ENCODE measurements at places on chromosomes 4 and X.
A peak's percentile ranks its signal among the peaks of the same experiment; 100 is the strongest.

GRCh38 chr4:81845761-81846160 lies 374.1 kb upstream of the RASGEF1B start:
- DNase-seq = no peak

DNA sequence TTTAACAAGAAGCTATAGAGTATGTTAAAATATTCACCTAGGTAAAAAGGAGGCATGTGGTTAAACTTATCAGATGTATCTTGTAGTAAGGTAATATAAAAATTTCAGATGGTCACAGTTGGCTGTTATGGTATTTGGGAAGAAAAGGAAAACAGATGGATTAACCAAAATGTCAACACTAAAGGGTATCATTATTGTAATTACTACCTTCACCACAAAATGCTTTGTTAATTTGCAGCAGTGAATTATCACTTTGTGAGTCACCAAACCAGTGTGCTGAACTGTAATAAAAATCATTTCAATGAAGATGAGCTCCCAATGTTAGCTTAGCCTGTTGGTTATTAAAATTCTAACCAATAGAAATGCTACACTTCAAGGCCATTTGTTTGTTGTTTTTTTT lies 233.9 kb downstream of the RPA4 start:
- DNase-seq = no peak

GRCh38 chr4:102493794-102494193 lies 7.4 kb upstream of the NFKB1 start:
- no peak for DNase-seq

DNA sequence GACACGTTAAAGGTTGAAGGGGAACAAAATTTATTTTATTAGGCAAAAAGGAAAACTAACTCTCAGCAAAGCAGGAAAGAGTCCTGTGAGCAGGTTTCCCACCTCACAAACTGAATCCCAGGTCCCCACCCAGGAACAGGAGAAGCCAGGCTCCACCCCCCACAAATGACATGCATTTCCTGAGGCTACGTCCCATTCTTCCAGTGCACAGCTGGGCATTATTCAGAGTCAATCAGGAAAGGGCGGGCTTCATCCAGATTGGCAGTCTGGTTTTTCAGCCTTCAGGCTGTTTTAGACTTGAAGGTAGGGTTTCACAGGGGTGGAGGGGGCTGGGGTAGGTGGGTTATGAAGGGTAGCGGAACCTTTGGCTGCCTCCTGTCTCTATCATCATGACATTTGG lies 11.9 kb upstream of the ASIC5 start:
- DNase-seq = no peak

DNA sequence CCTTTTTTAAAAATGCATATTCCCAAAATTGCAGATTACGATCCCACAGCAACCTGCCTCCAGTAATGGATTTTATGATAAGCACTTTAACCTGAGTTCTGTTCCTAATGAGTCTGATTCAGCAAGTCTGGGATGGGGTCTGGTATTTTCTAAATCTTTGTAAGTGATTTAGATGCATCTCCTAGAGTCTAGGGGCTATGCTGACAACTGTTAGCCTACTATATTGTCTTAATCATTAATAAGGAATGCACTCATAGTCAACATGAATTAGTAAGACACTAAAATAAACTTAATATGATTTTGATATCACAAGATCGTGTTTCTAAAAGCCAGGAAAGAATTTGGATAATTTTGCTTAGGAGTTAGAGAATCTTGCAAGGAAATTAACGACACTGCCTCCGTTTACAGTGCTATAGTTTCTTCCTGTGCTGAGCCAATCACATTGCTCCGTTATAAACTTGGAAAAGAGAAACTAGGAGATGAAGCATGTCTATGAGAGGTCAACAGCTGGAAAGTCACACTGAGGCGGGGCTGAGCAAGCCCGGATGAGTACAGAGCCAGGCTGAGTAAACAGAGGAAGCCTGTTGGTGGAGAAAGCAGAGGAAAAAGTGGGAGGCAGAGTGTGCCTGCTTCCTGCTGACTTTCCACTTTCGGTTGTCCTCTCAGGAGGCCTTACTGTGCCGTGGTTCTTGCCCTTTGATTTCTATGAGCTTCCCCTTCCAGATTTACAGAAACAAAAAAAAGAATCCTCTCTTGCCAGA lies 5.4 kb downstream of the SCARB2 start:
- DNase-seq = no peak

DNA sequence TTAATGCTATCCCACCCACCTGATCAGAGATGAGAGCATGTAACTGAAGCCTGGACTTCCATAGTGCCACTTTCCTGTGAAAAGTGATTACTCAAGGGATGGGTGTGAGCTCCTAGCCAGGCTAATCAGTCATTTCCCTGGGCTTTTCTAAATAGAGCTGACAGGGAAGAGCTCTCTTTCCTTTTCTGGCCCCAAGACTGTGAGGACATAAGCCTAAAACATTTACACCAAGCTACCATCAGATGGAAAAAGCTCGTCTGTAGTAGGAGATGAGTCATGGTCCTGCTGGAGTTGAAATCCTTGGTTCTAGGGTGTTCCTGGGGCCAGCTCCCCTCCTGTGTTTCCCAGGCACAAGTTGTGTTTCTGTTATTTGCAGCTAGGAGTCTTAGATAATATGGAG lies 52.4 kb upstream of the NDP start:
- DNase-seq = no peak

DNA sequence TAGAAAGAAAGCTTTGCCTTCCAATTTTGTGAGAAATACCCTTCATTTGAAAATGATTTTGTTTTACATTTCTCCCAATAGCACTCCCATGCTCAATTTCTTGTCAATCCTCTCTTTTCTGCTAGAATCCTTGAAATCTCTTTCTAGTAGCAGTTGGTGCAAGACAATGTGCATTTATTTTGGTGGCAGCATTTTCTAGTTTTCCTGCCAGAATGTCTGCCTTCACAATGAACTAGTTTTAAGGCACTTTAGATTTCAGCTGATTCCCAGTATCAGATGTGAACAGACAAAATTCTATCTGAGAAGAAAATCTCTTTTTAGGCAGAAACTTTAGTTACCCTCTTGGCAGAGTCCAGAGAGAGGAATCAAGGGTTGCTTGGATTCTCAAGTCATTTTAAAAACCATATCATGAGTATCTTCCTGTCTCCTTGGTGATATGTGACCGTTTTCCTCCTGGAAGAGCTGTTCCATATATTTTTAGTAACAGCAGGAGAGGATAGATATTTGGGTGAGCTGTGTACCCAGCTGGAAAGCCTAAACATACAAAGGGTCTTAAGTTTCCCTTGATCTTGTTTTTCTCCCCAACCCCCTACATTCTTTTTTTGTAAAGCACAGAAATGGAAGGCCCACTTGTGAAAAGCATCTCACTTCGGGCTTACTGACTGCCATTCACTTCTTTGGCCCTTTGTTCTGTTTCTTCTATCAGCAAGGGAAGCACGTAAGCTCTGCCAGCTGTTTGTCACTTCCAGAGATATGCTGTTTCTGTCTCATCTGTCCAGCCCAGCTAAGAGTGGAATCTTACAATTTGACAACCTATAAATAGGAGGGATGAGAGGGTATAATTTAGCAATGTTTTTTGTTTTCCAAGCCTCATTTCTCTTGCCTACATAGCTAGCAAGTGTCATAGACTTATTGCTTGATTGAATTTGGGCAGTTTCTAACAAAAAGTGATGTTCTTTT lies 38.7 kb downstream of the TSPAN7 start:
- no peak for DNase-seq

DNA sequence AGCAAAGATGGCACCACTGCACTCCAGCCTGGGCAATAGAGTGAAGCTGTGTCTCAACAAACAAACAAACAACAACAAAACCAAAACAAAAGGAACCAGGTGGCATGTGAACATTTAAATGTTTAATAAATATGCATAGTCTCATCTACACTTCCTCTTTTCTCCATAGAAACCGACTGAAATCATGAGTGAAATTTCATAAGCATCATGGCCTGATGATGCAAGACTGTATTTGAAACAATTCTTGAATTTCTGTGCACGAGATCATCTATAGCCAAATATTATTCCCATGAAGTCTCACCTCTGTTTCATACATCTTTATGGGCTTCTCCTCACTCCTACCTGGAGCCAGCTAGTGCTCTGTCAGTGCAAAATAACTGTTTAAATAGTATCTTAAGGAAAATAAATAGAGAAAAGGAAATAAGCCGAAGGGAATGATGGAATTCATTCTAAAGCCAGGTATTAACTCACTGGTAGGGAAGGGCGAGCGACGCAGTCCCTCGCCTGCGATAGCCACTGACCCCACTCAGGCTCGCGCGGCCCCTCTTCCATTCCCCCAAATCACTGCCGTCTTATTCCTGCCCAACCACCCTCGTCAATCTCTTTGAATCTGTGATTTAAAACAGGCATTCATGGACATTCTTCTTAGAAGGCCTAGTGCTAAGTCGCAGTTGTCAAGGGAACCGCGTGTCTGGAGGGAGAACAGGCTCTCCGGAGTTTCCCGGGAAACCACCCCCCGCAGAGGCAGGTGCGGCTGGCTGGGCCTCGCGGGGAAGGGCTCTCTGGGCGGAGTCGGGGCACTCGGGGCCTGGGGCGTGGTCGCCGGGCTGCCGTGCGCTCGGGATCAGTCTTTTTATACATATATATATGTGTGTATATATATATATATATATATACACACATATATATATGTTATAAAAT lies 52.4 kb upstream of the TRIM2 start:
- DNase-seq = peak; percentile 91

GRCh38 chrX:119478504-119478903 lies 10.3 kb downstream of the SLC25A5 start:
- no peak for DNase-seq

GRCh38 chr4:39821951-39822350 lies 124.0 kb downstream of the UBE2K start:
- no peak for DNase-seq

GRCh38 chrX:154412468-154412867 lies 1.1 kb downstream of the TAFAZZIN start:
- DNase-seq = no peak

GRCh38 chr4:56463711-56464110 lies 3.7 kb upstream of the SRP72 start:
- DNase-seq = no peak

GRCh38 chrX:103722505-103722904 lies 11.8 kb downstream of the TMEM31 start:
- DNase-seq = no peak

- DNase-seq = peak; percentile 37
Observed at GRCh38 chrX:132876523-132877338, 81.7 kb downstream of the HS6ST2 start.

- DNase-seq = no peak
Observed at GRCh38 chr4:95141361-95141760, 383.6 kb downstream of the BMPR1B start.

DNA sequence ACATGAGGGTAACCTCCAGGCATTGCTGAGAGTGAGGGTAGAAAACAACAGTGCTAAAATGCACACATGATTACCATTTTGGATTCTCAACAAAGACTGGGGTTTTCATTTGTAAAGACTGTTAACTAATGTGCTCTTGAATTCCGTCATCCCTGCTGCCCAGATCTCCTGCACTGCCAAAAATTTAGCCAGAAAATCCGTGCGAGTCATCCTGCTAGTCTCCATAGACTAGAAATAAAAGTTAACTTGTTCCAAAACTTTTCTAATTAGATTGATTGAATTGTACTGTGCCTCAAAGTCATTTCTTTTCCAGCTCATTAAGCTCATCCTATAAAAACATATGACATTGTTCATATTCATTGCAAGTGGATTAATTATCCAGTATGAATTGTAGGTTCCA lies 99.8 kb downstream of the ARSF start:
- no peak for DNase-seq

GRCh38 chr4:8594097-8595038 lies 1.8 kb downstream of the CPZ start:
- DNase-seq = peak; percentile 70

- DNase-seq = no peak
Observed at GRCh38 chrX:136588036-136588435, 56.0 kb downstream of the VGLL1 start.

- peak; percentile 48 for DNase-seq
Observed at GRCh38 chr4:7876201-7876875, 63.3 kb downstream of the AFAP1 start.

GRCh38 chrX:124127496-124127895 lies 166.0 kb downstream of the STAG2 start:
- DNase-seq = no peak

DNA sequence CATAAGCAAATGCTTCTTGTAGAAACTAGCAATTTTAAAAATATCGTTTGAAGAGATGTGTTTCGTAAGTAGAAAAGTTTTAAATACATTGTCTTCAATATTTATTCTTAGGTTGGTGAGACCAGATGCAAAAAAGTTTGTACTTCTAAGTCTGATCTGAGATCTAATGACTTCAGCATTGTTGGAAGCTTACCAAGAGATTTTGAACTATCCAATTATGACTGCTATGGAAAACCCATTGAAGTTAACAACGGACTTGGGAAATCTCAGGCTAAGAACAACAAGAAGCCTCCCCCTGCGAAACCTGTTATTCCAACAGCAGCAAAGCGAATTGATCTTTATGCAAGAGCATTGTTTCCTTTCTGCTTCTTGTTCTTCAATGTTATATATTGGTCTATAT lies 50.2 kb upstream of the GRIA2 start:
- DNase-seq = no peak

DNA sequence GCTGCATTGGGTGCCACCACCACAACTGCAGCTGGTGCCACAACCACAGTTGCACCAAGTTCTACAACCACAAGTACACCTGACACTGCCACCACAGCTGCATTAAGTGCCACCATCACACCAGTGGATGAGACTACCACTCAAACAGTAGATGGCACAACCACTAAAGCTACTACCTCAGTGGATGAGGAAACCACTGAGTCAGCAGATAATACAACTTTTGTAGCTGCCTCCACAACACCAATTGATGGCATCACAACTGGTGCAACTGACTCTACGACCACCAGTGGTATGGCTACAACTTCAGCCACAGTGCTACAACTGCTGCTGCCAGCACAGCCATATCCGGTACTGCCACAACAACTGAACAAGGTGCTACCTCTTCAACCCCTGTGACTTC lies 35.1 kb upstream of the CABS1 start:
- no peak for DNase-seq

GRCh38 chrX:15468036-15468435 lies 25.1 kb downstream of the PIR start:
- peak; percentile 45 for DNase-seq

DNA sequence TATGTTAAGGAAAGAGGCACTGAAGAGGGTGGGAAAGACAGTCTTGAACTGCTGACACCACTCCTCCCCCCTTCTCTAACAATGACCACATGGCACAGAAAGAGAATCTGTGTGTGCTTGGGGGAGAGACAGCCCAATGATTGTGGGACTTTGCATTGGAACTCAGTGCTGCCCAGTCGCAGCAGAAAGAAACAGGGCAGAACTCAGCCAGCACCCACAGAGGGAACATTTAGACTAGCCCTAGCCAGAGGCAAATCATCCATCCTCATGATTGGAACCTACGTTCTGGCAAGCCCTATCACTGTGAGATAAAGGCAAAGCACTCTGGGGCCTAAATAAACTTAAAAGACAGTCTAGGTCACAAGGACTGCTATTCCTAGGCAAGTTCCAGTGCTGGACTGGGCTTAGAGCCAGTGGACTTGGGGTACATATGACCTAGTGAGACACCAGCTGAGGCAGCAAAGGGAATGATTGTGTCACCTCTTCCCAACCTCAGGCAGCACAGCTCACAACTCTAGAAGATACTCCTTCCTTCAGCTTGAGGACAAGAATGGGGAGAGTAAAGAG lies 132.8 kb upstream of the S100G start:
- DNase-seq = no peak

- no peak for DNase-seq
Observed at GRCh38 chr4:184024637-184025036, 119.5 kb downstream of the STOX2 start.

Data from D341Med (cell line).